NK-92 treated with Interleukin-12 subunit alpha and Interleukin-12 subunit beta, amount 100 ng/mL, for 24 hours (cell line): ENCODE measurements at places on chromosomes 3 and 15.

GRCh38 chr15:101126618-101127505 lies 125.0 kb downstream of the CHSY1 start:
- peak; percentile 44 for DNase-seq

DNA sequence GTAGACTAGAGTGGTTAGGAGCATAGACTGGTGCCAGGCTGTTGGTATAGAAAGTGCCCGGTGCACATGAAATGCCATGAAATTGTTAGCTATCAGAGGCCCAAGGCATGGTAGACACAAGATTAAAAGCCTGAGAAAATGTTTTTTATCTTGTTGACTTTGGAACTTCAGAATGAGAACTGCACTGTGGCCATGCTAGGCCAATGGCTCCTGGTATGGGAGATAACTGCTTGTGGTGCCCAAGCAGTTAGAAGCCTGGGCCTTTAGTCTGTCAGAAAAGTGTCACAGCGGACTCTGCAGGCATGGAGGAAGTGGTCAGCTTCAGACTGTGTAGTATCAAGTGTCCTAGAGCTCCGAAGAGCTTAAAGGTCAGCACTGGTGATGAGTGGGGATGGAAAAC lies 11.9 kb downstream of the FYCO1 start:
- no peak for DNase-seq

DNA sequence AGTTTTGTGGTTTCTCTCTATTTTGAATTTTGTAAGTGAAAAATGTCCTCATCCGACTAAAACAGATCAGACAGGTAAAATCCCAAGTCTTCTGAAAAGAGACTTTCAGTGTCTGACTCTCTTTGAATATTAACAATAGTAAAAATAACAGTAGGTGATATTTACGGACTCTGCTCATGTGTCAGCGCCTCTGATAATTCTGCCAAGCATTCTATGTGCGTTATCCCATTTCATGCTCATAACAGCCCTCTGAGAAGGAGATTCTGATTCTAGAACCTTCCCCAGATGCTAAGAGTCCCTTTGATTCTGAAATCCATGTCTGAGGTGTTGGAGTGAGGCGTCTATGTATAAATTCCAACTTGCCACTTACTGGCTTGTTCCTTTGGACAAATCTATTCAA lies 282.8 kb downstream of the FEZF2 start:
- no peak for DNase-seq

GRCh38 chr3:69088063-69088462 lies 3.3 kb downstream of the ARL6IP5 start:
- no peak for DNase-seq

DNA sequence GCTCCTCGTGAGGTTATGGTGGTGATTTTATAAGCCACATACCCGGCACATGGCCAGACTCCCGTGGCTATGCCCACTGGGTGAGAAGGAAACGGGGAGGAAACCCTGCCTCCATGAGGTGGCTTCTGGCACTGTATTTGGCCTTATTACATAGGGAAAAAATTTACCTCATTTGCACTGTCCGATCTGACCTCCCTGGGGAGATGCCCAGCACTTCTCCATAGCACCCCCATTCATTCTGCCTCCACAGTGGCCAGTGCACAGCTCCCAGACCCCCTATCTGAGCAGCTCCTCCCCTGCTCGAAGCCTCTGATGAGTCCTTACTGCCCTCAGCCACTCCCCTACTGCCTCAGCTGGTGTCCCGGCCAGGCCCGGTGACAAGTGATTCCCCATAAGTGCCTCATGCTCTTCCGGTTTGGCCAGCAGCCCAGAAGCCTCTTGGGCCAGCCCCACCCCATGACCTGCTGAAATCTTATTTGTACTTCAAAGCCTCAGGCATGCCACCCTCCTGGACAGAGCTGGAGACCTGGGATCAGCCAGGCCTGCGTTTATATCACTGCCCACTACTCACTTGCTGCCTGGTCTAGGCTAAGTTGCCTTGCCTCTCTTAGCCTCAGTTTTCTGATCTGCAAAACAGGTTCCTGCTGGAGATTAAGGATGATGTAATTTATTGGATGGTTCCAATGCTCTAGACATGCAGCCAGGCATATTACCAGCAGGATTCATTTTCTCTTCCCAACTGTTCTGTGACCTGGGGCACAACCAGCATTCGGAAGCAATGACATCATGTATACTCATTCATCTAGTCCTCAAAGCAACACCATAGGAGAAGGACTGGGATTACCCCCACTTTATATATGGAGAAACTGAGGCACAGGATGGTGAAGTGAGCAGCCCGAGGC lies 30.6 kb upstream of the SLC6A6 start:
- DNase-seq: no peak

GRCh38 chr15:71600237-71600636 lies 210.1 kb upstream of the NR2E3 start:
- DNase-seq: no peak

- no peak for DNase-seq
Observed at GRCh38 chr15:44694416-44694815, 16.7 kb downstream of the PATL2 start.

DNA sequence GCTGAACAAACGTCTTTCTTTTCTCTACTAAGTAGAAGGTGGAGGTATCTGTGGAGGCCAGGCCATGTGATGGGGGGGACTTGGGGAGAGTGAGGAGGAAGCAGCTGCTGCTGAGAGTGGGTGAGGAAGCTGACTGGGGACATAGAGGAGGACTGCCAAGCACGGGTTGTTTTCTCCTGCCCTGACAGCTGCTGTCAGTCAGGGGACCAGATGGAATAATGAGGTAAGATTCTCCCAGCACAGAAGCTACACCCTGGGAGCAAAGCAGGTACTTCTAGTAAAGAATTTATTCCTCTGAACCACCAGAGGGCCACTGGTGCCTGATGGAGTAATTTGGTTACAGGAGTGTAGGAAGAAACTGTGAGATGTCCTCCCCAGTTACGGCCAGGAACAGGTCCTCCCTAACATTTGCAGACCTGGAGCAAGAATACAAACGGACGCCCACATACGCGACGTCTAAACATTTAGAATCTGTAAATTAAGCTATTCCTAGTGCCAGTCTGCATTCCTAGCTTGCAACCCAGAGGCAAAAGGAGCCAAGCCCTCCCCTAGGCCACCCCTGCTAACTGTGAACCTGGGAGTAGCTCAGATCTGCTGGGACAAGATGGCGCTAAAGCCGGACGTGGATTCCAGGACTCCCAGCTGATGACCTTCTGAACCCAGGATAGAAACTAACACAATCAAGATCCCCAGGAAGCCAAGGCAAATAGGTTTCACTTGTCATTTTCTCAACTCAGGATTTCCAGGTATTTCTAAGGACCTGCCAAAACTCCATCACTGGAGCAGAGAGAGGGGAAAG lies 14.8 kb downstream of the CRYGS start:
- DNase-seq: no peak

- no peak for DNase-seq
Observed at GRCh38 chr3:183631715-183632114, 3.7 kb upstream of the KLHL24 start.

- no peak for DNase-seq
Observed at GRCh38 chr3:34881026-34881425, 758.3 kb upstream of the ARPP21 start.

GRCh38 chr3:188169830-188170455 lies 16.0 kb downstream of the LPP start:
- DNase-seq: no peak

GRCh38 chr3:183427876-183428446 lies 458 bp downstream of the MCF2L2 start:
- DNase-seq: no peak

DNA sequence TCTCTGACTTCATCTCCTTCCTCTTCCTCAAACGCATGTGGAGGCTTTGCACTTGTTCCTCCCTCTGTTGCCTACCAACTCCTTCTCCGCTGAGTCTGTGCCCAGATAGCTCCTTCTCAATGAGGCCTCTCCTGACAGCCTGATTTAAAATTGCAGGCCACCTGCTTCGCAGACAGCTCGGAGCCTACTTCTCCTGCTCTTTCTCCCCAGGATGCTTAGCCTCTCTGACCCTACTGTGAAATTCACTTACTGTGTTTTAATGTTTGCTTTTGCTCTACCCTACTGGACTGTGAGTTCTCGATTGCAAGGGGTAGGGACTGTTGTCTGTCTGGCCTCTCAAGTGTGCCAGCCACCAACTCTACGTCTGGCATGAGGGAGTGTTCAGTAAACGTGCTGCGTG lies 83.4 kb downstream of the EEFSEC start:
- DNase-seq: no peak

- DNase-seq: peak; percentile 36
Observed at GRCh38 chr3:187968883-187969580, 184.9 kb upstream of the LPP start.

- no peak for DNase-seq
Observed at GRCh38 chr3:87792198-87792533, 266.6 kb downstream of the CGGBP1 start.

DNA sequence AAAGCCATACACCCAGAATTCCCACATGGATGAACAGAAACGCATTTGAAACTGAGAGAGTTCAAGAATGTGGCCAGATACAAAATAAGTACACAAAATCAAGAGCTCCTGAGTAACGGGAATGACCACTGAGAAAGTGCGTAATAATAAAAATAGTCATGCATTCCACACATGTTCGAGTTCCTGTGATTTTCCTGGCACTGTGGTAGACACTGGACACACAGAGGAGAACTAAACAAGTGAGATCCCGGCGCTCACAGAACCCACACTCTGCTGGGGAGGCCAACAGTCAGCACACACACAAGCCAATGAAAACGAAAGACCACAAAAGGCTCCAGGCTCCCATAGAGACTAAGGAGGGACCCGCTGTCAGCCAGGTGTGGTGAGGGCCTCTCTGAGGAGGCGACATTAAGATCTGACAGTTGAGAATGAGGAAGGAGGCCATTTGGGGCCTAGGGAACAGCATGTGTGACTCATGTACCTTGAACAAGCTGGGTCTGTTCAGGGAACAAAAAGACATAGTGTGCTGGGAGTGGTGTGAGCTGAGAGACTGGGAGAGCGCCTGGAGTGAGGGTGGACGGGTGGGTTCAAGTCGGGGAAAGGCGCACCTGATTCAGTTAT lies 5.1 kb downstream of the FAM107A start:
- DNase-seq: no peak

- no peak for DNase-seq
Observed at GRCh38 chr15:60673918-60674558, 195.1 kb upstream of the ICE2 start.

GRCh38 chr3:119125742-119126504 lies 20.0 kb upstream of the TEX55 start:
- DNase-seq: no peak

DNA sequence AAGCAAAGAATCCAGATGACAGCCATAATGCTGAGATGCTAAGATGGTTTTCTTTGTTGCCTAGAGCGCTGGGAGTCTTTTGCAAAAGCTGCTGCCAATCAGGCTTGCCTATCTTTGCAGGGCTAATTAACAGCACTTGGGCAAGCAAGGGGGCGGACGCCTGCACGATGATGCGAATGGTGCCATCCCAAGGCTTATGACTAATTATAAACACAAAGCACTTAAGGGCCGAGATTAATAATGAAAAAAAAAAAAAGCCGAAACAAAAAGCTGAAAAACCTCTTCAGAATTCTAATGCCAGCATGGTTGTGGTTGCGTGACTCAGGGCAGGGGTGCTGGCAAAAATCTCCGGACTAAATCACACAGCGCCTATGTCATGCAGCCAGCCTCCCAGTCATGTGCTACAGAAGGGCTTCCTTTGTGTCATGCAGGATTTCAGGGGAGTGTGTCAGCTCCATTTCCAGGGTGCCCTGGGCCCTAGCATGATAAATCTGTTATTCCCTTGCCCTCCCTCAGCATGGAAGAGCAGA lies 185.0 kb upstream of the ANKRD28 start:
- DNase-seq: no peak
